ENCODE measurements at places on chromosomes 1 and 21.

DNA sequence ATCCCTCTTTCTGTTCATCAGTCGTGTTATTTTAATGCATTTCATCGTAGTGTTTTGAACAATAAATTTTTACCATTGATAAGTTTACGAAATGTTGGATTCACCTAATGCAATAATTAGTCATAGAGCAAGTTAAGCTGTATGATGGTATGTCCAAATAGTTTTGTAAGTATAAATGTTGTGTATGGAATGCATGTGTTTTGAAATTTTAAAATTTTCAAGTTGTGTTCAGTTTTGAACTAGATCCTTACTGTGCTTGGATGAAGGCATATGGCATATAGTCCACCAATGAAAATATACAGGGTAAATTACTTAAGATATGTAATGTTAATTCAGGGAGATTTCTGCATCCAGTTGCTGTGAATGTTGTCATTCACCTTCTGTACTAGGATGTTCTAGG is 2.3 kb downstream of the ZMYM4 start:
- no peak for DNase-seq

GRCh38 chr1:17434016-17434415 is 5.5 kb downstream of the RCC2 start:
- no peak for DNase-seq

DNA sequence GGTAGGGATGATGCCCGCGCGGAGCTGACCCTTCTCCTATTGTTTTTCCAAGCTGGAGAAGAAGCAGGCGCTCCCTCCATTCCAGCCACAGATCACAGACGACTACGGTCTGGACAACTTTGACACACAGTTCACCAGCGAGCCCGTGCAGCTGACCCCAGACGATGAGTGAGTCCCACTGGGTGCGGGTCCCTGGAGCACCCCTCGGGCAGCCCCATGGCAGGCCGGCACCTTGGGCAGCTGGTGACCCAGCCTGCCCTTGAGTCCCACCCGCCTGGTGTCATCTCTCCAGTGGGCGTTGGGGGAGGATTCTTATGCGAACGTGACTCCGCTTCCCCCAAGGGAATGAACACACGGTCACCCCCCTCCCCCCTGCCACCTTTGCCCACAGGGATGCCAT is 10.0 kb downstream of the FAAP20 start:
- no peak for DNase-seq

DNA sequence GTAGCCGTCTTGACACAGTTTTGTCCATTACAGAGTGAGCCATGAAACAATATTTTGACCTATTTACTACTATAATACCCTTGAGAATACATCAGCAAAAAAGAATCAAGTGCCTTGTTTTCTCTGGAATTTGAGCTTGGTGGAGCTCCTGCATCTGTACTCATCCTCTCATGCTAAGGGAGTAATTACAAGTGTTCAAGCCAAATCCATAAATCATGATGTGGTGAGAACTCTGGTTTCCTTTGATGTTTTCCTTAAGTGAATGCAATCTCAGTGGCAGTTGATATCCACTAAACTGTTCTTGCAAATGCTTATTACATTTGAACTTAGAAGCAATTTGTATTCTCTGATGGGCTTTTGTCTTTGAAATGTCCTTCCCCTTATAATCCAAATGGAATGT is 824.6 kb upstream of the TMPRSS15 start:
- DNase-seq, result no peak

- no peak for DNase-seq
Measured at GRCh38 chr1:162218546-162218945, 149.1 kb downstream of the NOS1AP start.

DNA sequence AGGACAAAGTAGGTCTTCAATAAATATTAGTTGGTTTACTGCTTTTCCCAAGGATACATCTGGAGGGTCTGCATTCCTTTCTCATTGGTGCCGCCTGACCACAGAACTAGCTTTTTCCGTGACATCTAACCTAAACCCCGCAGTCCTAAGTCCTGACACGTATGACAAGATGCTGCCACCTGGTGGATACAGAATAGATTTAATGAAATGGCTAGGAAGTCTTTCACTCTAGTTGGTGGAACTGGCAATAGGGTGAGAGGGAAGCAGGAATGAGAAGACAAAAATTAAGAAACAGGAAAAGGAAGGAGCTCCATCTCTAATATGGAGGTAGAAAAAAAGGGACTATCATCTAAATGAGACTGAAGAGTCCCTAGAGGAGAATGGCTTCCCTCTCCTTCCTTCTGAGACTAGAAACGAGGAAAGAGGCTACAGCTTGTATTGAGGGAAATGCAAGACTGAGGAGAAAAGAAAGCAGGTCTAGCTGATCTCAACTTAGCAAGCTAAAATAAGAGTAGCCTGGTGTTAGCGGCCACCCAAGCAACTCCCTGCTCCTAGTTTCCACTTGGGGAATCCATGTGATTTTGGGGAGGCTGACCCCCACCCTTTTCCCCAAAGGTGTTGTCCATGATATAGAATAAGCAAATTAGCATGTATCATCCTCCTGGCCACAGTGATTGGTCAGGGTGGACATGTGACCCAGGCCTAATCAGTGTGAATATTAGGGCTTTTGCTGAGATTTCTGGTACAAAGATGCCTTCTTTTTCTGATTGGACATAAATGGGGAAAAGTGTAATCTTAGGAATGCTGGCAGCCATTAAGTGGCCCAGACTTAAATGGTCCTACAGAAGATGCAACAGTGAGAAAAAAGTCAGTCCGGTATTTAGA is 5.9 kb downstream of the RFX5 start:
- peak; percentile 64 for DNase-seq

- no peak for DNase-seq
Measured at GRCh38 chr1:32151319-32151787, 28.1 kb upstream of the TXLNA start.

- no peak for DNase-seq
Measured at GRCh38 chr1:176682830-176683535, 220.0 kb downstream of the PAPPA2 start.

Data from urothelium cell line (cell line).